Suppressor macrophage (primary cell): ENCODE measurements at places on chromosomes 3 and 15.

GRCh38 chr3:20403986-20404740 is 218.2 kb upstream of the SGO1 start:
- DNase-seq, result no peak

- DNase-seq, result no peak
These were observed 47.3 kb downstream of the CCR3 start for GRCh38 chr3:46289551-46289950.

DNA sequence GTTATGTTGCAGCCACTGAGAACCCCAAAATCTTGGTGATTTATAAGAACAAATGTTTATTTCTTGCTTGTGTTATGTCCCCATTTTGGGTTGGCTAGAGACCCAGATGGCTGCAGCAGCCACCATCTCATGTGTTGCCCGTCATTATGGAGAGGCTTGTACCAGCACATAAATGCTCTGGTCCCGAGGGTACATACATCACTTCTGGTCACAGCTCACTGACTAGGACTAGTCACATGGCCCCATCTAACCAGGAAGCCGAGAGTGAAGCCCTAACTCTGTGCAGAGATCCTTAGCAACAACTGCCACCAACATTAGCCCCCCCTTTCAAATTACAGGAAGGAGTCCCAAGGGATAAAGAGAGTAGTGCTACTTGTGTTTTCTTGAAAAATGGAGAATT is 25.5 kb upstream of the HACD2 start:
- no peak for DNase-seq

DNA sequence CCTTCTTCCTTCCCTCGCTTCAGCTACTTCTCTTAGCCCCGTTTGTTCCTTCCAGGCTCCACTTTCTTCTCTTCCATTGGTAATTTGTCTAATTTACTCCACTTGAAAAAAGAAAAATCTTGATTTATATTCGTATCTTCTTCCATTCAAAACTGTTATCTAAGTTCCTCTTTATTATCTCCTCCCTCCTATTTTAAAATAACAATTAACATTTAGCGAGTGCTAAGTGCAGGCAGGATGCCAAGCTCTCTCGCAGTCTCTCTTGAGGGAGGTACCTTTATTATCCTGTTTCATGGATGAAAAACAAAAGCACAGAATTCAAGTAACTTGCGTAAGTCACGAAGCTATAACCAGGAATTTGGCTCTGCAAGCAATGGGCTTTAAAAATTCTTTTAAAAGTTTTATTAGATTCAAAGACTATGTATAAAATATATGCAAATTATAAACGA is 418.9 kb upstream of the NAALADL2 start:
- no peak for DNase-seq

DNA sequence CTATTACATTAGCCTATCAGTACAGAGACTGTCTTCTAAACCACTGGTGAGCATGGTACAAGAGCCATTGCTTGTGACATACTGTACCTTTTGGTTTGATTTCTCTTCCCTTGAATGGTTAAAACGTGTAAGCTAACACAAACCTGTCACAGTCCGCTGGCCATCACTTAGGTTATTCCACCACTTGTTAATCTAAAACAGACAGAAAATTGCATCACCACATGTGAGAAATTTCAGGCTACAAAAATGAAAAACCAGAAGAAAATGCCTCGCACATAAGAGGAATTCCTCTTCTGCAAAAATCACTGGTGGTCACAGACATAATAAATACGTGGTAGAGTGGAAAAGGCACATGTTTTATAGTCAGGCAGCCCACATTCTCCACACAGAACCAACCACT is 22.1 kb downstream of the PARL start:
- DNase-seq, result no peak
